GM23338 (cell line): ENCODE measurements at places on chromosomes 4 and X.
A peak's percentile ranks its signal among the peaks of the same experiment; 100 is the strongest.

DNA sequence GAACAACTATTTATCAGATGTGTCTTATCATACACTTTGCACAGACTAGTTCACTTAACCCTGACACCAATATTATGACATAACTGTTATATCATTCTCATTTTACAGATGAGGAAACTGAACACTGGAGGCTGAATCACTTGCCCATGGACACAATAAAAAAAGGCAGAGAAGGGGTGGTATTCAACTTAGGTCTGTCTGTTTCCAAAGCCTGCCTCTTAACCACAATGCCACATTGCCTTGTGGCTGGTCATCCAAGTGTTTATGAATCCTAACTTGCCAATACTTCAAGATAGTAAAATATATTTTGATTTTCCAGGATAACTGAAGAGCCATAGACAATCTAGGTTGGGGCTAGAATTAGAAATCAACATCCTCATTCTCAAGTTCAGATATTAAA is 327.8 kb downstream of the NR3C2 start:
- no peak for DNase-seq

- DNase-seq: no peak
These were observed 882 bp upstream of the CXCR3 start for GRCh38 chrX:71619193-71619592.

DNA sequence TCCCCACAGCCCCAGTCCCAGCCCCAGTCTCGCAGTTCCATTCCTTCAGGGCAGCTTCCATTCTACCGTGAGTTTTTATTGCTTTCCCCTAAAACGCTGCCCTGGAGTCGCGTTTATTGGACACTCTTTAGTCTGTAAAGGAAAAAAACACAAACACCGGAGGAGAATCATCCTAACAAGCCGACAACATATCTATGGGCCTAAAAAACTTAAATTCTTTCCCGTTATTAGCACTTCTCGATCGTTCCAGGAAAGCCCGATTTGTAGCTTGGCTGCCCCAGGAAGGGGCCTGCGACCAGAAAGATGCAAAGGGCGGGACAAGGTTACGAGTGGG is 178.5 kb downstream of the CBR4 start:
- no peak for DNase-seq

DNA sequence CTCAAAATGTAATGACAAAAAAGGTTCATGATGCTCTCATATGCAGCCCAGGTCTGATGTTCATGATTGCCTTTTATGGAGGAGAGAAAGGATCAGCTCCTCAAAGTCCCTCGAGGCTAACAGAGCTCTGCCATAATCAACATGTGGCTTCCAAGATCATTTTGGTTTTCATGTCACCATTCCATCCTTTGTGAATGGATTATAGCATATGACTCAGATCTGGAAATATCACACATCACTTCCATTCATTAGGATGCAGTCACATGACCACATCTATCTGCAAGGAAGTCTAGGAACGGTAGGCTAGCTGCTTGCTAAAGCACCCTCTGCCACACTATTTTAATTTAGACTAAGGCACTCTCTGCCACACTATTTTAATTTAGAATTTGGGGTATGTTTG is 77.6 kb downstream of the COX18 start:
- DNase-seq: no peak

DNA sequence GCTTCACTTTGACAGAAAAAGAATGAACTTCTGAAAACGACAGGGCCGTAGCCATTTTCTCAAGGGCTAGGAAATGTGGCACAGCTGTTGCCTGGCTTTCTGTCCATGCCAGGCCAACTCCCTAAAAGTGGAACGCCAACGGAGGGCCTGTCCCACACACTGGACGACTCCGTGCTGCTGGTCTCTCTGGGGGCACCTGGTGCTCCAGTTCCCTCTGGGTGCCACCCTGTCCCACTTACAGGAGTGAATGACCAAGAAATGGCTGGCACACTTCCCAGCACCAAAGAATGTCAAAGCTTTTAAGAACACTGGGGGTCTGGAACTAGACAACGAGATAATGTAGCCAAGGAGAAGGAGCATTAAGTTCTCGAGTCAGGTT is 40.9 kb downstream of the GATB start:
- DNase-seq: no peak

DNA sequence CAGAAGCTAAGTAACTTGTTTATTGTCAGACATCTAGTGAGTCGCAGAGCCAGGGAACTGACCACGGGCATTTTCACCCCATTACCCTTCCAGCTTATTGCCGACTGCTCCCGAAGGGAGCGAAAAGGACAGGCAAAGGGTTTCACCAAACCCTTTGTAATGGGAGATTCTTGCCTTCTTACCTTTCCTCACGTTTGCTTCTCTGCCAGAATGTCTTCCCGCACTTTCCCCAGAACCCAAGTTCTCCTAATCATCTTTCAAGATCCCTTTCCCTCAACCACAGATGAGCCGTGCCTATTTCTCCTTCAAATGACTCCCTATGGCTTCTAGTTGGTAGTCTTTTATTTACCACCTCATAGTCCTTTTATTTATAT is 520 bp upstream of the SRP72 start:
- peak; percentile 10 for DNase-seq

DNA sequence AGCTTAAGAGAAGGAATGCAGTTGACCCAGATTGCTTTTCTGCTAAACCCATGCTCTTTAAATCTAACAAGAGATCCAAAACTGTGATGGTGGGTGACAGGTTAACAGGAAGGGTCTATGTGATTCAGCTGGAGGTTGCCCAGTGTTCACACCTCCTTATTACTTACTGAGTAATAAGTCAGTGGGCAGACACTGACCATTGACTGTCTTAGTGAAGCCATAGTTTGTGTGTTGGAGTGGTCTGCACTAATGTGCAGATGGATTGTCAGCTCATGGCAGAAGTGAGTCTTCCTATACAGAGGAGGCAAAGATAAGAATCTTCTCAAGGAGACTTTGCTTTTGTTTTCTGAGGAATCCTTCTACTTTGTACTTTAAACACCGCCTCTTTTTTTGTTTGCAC is 15.2 kb upstream of the RUFY3 start:
- DNase-seq: no peak

- DNase-seq: no peak
These were observed 48.5 kb upstream of the STIM2 start for GRCh38 chr4:26812049-26812714.

- DNase-seq: no peak
These were observed 39.6 kb downstream of the RFC1 start for GRCh38 chr4:39326468-39326977.
